Stimulated activated CD4-positive, alpha-beta T cell treated with anti-CD3 and anti-CD28 coated beads, Interleukin-2, amount 100 ng/mL, for 48 hours (primary cell): ENCODE measurements at places on chromosomes 1 and 21.

GRCh38 chr1:168091720-168092550, 44.8 kb downstream of the GPR161 start:
- DNase-seq = no peak

- DNase-seq = no peak
Measured at GRCh38 chr1:61269602-61270001, 187.2 kb downstream of the NFIA start.

DNA sequence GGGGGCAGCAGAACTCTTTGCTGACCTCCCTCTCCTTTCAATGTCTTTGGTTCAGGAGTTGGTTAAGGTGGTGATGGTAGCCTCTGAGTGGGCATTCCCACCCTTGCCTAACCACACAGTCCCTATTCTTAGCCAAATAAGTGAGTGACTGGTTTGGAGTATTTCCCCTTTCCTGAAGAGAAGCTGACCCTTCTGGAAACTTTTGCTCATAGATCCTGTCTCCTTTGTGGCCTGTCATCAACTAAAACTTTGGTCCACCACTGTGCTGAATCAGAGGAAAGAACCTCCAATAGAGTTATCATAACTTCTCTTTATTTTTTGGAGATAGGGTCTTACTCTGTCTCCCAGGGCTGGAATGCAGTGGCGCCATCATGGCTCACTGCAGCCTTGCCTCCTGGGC, 31.1 kb downstream of the C1orf21 start:
- no peak for DNase-seq

- DNase-seq = no peak
Measured at GRCh38 chr1:177926201-177926600, 43.7 kb downstream of the SEC16B start.

- DNase-seq = no peak
Measured at GRCh38 chr1:175073061-175073460, 5.4 kb downstream of the TNN start.

GRCh38 chr1:184255560-184255959, 131.3 kb upstream of the C1orf21 start:
- no peak for DNase-seq

DNA sequence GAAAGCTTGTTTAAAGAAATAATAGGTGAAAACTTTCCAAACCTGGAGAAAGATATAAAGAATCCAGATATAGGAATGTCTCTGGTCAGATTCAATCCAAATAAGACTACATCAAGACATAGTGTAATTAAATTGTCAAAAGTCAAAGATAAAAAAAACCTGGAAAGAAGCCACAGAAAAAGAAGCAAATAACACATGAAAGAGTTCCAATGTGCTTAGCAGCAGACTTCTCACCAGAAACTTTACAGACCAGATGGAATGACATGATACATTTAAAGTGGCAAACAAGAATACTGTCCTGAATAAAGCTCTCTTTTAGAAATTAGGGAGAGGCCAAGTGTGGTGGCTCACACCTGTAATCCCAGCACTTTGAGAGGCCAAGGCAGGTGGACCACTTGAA, 1039.9 kb downstream of the KCNT2 start:
- no peak for DNase-seq
